ENCODE measurements at places on chromosomes 13 and 19.

DNA sequence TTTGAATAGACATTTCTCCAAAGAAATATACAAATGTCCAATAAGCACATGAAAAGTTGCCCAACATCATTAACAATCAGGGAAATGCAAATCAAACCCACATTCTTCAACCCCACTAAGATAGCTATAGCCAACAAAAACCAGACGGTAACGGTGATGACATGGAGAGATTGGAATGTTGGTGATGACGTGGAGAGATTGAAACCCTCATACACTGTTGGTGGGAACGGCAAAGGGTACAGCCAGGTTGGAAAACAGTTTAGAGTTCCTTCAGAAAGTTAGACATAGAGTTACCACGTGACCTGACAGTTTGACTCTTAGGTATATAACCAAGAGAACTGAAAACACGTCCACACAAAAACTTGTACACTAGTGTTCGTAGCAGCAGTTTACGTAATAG is 48.1 kb downstream of the TNFRSF19 start:
- no peak for DNase-seq

DNA sequence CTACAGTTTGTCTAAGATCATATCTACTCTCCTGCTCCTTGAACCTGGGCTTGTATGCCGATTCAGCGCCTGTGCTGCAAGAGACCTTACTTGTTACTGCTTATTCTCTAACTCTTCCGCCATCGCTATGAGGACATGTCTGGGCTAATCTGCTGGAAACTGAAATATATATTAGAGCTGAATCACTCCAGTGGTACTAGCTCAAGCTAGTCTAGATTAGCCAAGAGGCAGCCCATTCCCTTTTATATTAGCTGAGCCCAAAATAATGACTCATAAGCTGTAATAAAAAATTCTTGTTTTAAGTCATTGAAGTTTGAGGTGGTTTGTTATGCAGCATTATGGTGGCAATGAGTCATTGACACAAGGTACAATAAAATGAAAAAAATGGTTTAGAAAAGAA is 52.8 kb downstream of the SLC6A16 start:
- DNase-seq, result no peak

- no peak for DNase-seq
Observed at GRCh38 chr13:98208606-98209005, 31.5 kb upstream of the RNF113B start.

GRCh38 chr13:111639196-111639705 is 318.8 kb downstream of the TEX29 start:
- DNase-seq, result no peak

GRCh38 chr13:114029866-114030625 is 56.2 kb upstream of the C13orf46 start:
- no peak for DNase-seq

DNA sequence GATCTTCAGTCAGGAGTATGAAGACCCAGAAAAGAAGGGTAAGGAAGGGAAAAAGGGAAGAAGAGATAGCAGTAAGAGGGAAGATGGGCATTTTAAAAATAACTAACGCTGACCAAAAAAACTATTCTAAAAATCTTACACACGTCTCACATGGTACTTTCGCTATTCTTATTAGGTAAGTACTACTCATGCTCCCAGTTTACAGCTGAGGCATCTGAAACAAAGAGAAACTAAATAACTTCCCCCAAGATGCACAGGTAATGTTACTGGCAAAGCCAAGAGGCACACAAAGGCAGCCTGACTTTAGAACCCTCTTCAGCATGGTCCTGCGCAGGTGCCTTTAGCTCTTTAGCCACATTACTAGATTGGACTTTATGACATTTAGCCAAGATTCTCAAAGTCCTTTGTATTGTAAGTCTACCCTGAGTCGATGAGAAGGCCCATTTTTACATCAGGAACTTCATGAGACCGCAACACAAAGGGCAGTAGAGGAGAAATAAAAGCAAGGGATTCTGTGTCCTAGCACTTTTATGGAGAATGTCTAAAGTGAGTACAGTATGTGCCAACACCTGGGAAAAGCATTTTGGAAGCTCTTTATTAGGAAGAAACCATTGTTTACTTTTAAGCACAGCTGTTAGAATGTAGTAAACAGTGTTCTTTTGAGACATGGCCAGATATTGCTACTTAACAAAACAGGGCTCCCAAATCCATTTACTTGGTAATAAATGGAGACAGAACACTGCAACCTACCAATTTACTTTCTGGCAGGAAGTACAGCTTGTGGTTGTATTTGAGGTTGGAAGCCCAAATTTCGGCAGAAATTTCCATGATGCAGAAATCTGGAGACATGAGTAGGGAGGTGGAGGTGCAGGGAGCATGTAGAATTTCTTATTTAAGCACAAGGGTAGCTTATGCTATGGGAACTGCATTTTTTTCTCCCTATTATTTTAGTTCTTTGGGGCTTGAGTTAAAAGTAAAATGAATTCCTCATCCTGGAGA is 250.7 kb downstream of the KCTD12 start:
- DNase-seq, result no peak

DNA sequence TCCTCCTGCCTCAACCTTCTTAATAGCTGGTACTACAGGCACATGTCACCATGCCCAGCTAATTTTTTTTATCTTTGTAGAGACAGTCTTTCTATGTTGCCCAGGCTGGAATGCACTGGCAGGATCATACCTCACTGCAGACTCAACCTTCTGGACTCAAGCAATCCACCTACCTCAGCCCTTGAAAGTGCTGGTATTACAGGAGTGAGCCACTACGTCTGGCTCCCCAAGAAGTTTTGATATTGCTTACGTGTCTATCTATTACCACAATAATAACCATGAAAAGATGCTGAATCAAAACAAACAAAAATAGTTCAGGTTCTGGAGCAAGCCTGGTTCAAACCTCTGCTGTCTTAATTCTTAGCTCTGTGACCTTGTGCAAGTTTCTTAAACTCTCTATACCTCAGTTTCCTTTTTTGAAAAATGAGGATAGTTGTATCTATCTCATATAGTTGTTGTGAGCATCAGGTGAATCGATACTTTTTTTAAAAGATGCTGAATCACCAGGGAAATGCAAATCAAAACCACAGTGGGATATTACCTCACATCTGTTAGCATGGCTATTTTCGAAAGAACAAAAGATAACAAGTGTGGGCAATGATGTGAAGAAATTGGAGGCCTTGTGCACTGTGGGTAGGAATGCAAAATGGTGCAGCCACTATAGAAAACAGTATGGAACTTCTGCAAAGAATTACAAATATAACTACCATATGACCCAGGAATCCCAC is 19.0 kb upstream of the LEUTX start:
- DNase-seq, result no peak

DNA sequence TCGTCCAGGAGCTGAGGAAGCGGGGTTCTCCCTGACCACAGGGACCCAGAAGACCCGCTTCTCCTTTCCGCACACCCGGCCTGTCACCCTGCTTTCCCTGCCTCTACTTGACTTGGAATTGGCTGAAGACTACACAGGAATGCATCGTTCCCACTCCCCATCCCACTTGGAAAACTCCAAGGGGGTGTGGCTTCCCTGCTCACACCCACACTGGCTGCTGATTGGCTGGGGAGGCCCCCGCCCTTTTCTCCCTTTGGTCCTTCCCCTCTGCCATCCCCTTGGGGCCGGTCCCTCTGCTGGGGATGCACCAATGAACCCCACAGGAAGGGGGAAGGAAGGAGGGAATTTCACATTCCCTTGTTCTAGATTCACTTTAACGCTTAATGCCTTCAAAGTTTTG is 18.9 kb downstream of the VASP start:
- no peak for DNase-seq

DNA sequence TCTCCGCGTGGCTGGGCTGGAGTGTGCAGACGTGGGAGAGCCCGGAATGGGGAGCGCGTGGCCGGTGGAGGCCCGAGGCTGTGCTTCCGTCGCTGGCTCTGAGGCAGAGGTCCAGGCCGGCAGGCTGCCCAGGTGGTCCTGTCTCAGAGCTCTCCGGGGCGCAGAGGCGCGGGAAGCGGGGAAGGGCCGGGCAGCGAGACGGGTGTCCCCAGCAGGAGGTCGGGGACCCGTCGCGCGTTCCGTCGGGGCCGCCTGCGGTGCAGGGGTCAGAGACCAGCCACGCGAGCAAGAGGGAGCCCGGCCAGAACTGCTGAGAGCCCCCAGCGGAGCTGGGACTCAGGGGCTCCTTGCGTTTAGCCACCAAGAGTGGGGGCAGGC is 1.3 kb upstream of the C1QTNF9 start:
- DNase-seq, result no peak

DNA sequence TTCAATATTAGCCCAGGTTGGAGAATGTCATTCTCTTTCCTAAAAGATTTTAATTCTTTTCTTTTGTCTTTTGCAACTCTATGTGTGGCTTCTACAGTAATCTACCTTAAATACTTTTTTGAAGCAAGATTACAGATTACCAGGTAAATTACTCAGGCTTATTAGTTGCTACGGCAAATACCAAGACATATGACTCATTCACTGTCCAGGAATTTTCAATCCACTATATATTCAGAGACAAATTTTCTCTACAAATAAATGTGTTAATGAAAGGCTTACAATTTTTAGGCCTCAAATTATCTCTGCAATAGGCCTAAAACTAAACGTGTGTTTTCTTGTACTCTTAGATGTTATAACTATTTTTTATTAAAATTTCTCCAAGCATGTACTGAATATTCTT is 631.3 kb downstream of the DIAPH3 start:
- DNase-seq, result no peak

GRCh38 chr13:100234524-100235136 is 145.7 kb downstream of the PCCA start:
- no peak for DNase-seq

- no peak for DNase-seq
Observed at GRCh38 chr19:37931881-37932655, 25.1 kb downstream of the SIPA1L3 start.

DNA sequence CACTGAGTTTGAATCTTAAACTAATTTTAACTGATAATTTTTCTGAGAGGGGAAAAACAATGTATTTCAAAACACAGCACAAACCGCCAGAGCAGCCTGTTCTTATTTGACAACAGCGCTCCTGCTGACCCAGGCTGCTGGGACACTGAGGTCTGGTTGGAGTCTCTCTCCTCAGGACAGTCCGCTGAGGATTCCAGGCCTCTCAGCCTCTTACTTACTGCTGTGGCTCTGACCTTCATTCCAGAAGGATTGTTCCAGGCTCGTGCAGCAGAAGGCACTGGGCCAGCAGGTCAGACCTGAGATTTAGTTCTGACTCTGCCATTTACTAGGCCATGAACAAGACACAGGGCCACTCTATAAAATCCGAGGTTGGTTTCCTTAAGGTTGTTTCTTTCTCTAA is 393.6 kb downstream of the TDRD3 start:
- DNase-seq, result no peak

- DNase-seq, result no peak
Observed at GRCh38 chr19:38057959-38058690, 151.1 kb downstream of the SIPA1L3 start.
